Stimulated activated CD8-positive, alpha-beta memory T cell treated with anti-CD3 and anti-CD28 coated beads, Interleukin-15, amount 100 ng/mL, for 24 hours (primary cell): ENCODE measurements at places on chromosomes 6 and 20.

DNA sequence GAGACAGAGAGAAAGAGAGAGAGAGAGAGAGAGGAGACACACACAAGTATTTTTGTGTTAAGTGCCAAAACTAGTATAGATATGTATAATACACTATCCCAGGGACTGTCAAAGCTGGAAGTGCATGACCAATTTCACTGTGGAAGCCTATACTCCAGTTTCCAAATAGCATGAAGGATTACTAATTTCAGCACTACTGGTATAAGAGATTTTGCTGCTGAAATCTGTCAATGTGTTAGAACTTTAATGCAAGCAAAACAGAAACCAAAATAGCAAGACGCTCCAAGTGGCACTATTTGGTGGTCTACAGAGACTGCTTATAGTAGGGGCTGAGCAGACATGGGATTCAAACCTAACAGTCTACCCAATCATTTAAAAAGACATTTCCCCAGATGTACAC lies 284.8 kb downstream of the BTBD9 start:
- no peak for DNase-seq

- DNase-seq: no peak
Measured at GRCh38 chr20:58303547-58303946, 6.0 kb upstream of the RAB22A start.

GRCh38 chr6:45377043-45377553 lies 636 bp downstream of the SUPT3H start:
- no peak for DNase-seq

GRCh38 chr6:2676048-2676447 lies 74.7 kb downstream of the MYLK4 start:
- DNase-seq: no peak

- no peak for DNase-seq
Measured at GRCh38 chr6:157593596-157593995, 212.6 kb downstream of the ZDHHC14 start.

DNA sequence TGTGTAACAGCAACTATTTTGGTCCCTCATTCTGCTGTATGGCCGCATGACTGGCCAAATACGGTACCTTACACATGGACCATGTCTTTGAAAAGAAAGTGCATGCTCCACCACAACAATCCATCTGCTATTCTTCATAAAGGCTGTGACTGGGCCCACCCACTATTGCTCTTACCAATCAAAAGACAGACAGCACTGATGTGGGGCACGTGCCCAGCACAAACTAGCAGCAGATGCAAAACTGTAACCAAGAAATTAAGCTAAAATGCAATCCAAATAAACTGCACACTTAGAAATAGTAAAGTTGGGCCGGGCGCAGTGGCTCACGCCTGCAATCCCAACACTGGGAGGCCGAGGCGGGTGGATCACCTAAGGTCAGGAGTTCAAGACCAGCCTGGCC lies 20.5 kb downstream of the MDN1 start:
- DNase-seq: no peak

DNA sequence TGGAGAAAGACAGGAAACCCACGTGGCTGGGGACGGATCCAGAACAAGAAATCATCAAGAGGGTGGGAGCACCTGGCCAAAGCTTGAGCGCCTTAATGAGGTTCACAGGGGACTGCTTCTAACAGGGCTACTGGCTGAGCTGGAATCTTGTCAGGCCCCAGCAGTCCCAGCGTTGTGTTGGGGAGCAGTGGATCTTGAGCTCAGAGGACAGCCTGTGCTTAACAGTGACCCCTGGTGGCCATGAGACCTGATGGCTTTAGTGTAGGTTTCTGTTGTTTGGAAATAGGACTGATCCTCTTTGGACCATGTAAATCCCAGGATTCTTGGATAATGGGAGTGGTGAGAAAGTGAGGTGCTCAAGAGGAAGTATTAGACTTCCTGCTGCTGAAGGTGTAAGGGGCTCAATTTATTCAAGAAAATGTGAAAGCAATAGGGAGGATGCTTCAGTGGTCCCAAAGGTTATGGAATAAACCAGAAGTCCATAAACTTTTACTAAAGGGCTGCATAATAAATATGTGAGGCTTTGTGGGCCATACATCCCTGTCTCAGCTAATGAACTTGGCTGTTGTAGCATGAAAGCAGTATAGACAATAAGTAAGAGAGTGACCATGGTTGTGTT lies 216.2 kb downstream of the NFATC2 start:
- no peak for DNase-seq

GRCh38 chr6:18431581-18431980 lies 44.4 kb downstream of the RNF144B start:
- DNase-seq: no peak

DNA sequence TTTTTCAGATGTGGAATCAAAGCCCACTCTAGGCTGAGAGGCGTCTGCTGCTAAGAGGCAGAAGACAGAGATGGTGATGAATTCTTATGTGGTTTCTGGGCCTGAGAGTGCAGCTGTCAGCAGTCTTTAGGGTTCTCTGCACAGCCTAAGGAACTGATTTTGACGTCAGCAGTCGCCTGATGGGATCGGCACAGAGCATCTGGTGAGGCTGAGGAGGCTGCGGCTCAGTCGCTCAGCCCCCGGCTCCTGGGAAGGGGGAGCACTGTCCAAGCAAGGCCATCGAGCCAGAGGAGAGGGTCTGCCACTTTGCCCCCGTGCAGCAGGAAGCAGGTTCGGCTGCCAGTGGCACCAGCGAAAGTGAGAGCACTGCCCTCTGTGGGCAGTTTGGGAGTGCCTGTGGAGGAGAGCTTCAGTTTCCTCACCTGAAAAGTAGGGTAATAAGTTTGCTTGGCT lies 92.5 kb downstream of the TCP11 start:
- DNase-seq: no peak

DNA sequence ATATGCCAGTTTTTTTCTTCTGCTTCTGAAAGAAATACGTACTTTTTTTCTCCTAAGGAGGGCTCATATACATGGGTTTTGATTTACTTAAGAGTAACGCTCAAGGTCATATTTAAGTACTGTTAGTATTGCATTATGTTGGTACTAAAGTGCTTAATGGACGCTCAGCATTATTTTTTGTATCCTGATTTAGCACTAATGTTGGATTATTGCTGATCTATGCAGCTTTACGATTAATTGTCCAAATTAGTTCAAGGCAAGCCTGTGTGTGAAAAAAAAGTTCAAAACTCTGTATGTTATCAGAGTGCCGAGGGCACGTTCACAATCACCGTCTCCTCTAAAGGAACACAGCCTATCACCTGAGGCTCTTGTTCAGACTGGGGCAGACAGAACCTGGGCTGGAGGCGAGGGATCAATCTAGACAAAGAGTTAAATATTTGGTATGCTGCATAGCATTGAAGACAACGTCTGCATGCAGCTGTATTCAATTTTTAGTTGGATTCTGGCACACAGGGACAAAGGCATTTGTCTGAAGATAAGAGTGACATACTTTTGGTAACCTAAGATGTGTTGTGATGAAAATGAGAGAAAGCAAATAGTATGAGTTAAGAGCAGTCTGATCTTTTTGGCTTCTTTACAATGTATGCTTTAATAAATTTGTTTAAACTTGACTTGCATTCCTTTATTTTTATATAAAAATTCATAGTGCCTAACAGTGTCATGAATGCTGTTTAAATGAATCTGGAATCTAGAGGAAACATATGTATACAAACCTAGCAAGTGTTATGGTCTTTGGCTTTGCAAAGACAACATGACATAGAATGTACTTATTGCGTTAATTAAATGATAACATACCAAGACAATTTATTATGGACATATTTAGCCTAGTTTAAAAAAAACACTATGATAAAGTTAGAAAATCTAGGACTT lies 341.2 kb downstream of the SAMD5 start:
- no peak for DNase-seq

- DNase-seq: no peak
Measured at GRCh38 chr6:97086781-97087180, 162.3 kb downstream of the KLHL32 start.

DNA sequence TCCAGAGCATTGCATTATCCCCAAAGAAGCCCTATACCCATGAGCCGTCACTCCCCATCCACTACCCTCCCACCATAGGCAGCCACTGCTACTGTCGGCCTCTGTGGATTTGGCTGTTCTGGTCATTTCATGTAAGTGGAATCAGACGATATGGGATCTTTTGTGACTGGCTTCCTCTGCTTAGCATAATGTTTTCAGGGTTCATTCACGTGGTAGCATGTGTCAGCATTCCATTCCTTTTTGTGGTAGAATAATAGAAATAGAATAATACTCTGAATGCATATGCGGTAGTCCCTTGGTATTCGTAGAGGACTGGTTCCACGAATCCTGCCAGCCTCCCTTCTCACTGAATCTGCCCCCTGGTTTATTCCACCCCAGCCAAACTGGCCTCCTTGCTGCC lies 402.6 kb upstream of the SULF2 start:
- no peak for DNase-seq

DNA sequence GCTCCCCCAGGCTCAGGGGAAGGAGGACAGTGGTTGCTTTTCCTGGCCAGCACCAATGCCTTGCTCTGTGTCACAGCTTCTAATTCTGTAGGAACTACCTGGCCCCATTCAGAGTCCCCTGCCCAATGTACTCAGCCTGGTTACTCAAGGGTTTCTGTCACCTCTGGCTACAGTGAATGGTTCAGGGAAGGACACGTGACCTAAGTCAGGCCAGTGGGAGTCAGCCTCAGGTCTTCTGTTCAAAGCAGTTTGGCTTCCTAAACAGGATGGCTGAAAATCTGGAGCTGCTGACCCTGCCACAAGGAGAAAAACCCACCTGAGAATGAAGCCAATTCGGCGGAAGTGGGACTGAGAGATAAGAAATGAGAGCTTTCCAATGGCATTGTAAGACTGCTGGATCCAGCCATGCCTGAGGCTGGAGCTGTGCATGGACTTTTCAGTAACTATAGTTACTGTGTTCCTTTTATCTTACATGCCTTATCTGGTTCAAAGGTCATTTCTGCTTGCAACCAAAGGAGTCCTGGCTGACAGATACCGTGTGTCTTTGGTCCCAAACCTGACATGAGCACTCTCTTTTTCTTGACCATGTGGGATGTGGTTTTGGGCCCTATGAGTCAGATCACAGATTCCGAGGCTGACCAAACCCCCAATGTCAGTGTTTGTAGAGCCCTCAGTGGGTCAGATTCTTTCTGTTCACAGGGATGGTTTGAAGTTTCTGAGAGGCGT lies 104.3 kb downstream of the SULF2 start:
- no peak for DNase-seq

DNA sequence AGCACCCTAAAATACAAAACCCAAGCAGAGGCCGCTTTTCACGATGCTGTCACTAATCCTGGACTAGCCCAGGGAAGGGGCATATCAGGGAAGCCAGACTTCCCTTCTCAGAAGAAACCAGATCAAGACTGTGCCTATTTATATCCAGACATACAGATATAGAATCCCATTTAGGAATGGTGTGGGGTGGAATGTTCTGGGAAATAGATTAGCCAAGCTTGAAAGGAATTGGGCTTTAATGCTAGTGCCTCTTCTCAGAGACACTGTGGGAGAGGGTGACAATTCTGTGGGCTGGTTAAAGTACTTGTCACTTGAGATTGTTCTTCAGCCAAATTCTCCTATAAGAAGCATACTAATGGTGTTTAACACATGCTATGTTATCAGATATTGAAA lies 45.5 kb downstream of the SNAP25 start:
- DNase-seq: no peak

GRCh38 chr20:3123542-3123941 lies 36.1 kb downstream of the FASTKD5 start:
- no peak for DNase-seq

GRCh38 chr6:152416652-152417051 lies 220.5 kb downstream of the SYNE1 start:
- DNase-seq: no peak

DNA sequence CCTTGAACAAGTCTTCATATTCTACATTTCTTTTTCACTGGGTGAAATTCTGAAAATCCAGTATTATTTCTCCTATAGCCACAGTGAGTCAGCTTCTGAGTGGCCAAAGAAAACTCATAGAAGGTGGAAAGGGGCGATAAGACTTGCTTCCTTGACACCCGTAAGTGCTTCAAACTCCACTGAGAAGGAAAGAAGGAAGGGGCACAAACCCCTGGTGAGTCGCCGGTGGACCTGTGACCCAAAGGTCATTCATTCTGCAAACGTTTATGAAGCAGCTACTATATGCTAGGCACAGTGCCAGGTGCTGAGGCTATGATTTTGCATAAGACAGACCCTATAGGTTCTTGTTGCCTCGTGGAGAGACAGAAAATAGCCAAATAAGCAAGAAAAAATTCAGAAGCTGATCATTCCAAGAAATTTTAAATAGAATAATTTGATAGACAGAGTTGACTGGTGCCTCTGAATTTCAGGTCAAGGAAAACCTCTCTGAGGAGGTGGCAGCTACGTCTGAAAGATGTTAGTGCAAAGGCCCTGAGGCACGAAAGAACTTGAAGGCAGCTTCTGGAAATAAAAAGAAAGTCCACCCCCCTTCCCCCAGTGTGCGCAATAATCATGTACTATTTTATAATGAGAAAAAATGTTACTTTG lies 118.2 kb downstream of the CD24 start:
- no peak for DNase-seq

- DNase-seq: no peak
Measured at GRCh38 chr20:45340236-45340847, 7.9 kb downstream of the SDC4 start.

DNA sequence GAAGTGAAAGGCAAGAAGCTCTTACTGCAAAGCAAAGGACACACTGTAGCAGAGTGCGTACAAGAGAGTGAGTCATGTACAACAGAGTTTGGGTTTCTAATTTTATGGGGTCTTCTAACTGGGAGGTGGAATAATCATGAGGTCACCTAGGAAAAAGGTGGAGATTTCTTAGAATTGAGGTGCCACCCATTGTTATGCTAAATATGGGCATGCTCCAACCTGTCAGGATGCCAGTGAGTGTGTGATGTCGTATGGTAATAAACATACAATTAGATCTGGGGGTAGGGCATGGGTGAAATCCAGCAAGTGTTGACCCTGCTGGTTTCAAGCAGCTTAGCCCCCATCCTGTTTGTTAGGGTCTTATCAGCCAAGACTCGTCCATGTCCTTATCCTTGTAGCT lies 46.6 kb downstream of the OR2B6 start:
- no peak for DNase-seq

DNA sequence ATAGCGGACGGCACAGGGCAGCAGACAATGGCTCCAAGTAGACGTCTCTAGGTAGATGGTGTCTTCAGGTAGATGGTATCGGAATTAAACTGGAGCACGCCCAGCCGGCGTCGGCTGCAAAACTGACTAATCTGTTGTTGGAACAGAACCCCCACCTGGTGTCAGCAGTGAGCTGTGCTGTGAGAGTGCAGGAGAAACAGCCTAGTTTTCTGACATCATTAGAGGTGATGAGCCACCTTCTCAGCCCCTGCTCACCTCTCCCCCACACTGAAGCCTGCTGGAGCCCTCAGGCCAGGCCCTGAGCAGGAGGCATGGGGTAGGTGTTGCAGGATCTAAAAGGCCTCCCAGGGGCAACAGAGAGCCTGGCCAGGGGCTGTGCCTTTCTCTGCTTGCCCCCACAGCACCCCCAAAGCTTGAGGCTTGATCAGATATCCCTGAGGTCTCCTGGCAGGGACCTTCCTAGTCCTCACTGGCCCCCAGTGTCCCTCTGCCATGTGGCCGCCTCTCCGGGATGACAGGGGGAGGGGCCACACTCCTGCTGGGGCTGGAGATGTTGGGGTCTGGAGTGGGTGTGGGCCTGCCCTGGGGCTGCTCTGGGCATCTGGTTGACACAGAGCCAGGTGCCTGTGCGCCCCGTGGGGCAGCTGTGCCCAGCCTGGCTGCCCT lies 6.9 kb upstream of the HELZ2 start:
- no peak for DNase-seq

- DNase-seq: no peak
Measured at GRCh38 chr6:44039191-44039719, 88.0 kb downstream of the MRPL14 start.
